ENCODE measurements at places on chromosomes 5 and 9.

- DNase-seq: no peak
These were observed 198.9 kb downstream of the TSSK1B start for GRCh38 chr5:113235884-113236283.

DNA sequence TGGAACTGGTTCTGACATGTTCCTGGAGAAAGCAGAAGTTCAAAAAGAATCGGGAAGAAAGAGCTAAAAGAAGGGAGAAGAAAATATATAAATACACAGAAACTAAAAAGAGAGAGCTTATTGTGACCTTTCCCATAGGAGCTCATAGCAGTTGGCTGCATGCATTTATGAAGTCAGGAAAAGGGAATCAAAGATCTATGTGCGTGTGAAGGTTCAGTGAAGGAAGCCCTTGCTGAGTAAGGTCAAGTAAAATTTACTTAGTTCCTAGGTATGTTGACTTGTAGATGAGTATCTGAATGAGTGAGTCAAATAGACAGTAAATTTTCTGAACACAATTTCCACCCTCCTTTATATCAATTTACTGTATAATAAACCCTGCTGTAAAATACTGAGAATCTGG lies 632.5 kb downstream of the SLCO4C1 start:
- DNase-seq: no peak

- peak; percentile 40 for DNase-seq
These were observed 485 bp downstream of the TGFBR1 start for GRCh38 chr9:99105152-99106043.

GRCh38 chr5:160155017-160155750 lies 35.9 kb upstream of the PWWP2A start:
- no peak for DNase-seq

Measured in COR-L47 (cell line).